D721Med (cell line): ENCODE measurements at places on chromosomes 12 and 14.

DNA sequence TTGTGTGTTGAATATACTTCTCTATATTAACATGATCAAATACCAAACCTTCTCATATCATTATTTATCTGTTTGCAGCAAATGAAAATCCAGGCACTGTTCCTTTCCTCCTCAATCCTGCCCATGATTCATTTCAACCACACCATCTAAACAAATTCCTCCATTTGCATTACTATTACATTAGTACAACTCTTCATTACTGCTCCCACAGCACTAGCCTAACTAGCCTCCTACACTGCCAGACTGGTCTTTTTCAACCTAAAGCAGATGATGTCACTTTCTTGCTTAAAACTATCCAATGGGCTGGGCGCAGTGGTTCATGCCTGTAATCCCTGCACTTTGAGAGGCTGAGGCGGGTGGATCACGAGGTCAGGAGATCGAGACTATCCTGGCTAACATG, 117.3 kb upstream of the MYF6 start:
- no peak for DNase-seq

- no peak for DNase-seq
Observed at GRCh38 chr12:17062267-17063036, 456.5 kb upstream of the LMO3 start.

GRCh38 chr12:95703986-95704385, 86.6 kb downstream of the NTN4 start:
- DNase-seq = no peak

GRCh38 chr14:37417833-37418232, 177.2 kb downstream of the FOXA1 start:
- no peak for DNase-seq

GRCh38 chr12:10718279-10718821, 4.8 kb downstream of the YBX3 start:
- DNase-seq = no peak

DNA sequence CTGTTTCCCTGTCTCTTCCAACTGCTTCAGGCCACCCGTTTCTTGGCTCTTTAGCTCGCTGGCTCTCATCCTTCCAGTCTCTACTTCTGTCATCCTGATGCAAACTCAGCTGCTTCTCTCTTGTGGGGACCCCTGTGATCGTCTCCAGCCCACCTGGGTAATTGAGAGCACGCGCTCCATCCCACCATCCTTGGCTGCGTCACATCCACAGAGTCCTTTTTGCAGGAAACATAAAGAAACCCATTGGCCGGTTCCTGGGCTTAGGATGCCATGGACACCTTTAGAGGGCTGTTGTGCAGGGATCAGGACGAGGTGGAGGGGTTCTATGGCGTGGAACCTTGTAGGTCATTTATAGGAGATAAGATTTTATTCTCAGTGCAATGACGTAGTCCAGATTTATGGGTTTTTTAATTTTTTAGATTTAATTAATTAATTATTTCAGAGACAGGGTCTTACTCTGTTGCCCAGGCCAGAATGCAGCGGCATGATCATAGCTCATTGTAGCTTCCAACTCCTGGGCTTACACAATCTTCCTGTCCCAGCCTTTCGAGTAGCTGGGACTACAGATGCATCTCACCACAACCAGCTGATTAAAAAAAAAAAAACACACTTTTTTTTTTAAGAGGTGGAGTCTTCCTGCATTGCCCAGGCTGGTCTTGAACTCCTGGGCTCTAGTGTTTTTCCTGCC, 82.6 kb downstream of the CCDC92 start:
- DNase-seq = no peak

GRCh38 chr12:80598004-80598606, 109.3 kb upstream of the MYF6 start:
- no peak for DNase-seq

DNA sequence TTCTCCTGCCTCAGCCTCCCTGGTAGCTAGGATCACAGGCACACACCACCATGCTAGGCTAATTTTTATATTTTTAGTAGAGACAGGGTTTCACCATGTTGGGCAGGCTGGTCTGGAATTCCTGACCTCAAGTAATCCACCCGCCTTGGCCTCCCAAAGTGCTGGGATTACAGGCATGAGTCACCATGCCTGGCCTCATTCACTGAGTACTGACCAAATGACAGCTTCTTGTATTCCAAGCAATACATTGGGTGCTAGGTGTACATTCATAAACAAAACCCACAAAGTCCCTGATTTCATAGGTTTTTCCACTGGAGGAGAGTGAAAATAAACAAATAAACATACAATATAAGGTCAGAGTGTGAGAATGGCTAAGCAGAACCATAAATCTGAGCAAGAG, 136.3 kb downstream of the HELB start:
- DNase-seq = no peak
